WTC11 (cell line): ENCODE measurements at places on chromosomes 12 and 14. TPM values are rescaled to one million over a fixed set of nuclear protein-coding genes. Genes with fewer than 3 reads are reported as not detected.

Gene WNT1
- not detected in 3 replicates for total RNA-seq

- DNase-seq: no peak
These were observed 2.9 kb downstream of the RDH12 start for GRCh38 chr14:67704484-67705089.

GRCh38 chr14:63992858-63993257, 140.1 kb downstream of the SYNE2 start:
- DNase-seq: no peak

- no peak for DNase-seq
These were observed 211.4 kb downstream of the CCDC59 start for GRCh38 chr12:82146740-82147139.

Gene ADGRD1
- total RNA-seq: 0.77 to 0.87 TPM (median 0.80 TPM) in 3 replicates

GRCh38 chr12:72094490-72094889, 155.8 kb downstream of the TPH2 start:
- DNase-seq: no peak

DNA sequence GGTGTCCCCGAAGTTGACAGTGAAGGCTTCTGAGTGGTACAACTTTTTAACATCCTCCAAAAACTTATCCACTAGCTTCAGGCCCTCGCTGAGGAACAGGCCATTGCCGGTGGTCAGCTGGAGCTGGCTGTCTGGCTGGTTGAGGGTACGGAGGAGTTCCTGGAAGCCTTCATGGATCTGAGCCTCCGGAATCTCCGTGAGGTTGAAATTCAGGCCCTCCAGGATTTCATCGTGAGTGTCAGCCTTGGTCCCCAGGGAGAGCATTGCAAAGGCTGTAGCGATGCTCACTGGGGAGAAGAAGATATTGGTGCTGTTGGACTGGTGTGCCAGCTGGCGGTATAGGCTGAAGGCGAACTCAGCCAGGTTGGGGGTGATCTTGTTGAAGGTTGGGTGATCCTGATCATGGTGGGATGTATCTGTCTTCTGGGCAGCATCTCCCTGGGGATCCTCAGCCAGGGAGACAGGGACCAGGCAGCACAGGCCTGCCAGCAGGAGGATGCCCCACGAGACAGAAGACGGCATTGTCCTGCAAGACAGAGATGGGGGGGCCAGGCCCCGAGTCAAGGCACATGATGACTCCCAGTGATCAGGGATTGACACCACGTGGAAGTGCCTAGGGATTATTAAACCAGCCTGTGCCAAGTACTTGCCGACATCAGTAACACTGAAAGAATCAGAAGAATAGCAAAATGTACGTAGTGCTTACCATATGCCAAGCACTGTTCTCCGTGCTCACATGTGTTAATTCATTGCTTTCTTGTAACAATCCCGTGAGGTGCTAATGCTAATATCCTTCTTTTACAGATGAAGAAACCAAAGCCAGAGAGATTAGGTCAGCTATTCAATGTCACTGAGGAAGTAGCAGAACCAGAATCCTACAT, 5.4 kb downstream of the SERPINA1 start:
- no peak for DNase-seq

Gene PKP2
- total RNA-seq: 21.7 to 22.0 TPM (median 21.9 TPM) in 3 replicates

Gene RNU6-7
- total RNA-seq: not detected in 3 replicates

DNA sequence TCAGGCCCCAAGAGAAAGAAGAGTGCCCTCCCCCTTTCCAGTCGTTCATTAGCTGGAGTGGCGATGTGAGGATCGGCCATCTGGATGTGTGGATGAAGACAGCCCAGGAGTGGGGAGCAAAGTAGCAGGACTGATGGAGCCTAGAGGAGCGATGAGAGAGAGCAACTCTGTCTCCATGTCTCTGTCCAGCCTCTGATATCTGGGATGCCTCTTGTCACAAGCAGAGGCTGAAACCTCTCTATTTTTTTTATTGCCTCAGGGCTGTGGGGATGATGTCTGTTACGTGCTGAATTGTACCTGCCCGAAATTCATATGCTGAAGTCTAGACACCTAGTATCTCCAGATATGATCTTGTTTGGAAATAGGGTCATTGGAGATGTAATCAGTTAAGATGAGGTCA, 2.7 kb downstream of the SERPINA11 start:
- DNase-seq: no peak

GRCh38 chr12:105459760-105460330, 129.4 kb downstream of the C12orf75 start:
- DNase-seq: no peak

Gene CLEC4C
- total RNA-seq: 0.50 TPM in 1 of 3 replicates, not detected in the others

Gene CEBPE
- not detected in 3 replicates for total RNA-seq

DNA sequence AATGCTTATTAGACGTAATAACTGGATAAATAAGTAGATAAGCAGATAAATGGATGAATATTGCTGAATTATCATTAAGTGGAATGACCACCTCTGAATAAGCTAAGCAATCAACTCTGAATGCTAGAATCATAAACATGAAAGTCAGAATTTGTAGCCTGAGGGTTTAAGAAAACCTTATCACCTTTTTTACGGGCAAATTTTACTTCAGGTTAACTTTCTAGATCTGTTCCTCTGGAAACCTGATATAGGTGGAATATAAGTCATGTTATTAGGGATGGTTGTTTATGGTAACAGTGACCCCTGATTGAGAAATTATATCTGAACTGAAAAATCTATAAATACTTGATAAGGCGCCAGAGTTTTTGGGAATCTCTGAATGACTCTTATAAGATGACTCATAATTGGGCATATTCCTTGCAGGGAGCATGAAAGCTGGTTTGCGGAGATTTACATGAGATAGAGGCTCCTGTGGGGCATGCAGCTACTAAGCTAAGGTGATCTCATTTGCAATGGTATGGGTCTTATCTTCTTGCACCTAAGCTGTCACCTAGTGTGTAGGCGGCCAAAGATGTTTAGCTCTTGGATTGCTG, 12.1 kb downstream of the SPX start:
- no peak for DNase-seq

GRCh38 chr14:22802860-22803686, 12.2 kb downstream of the SLC7A7 start:
- DNase-seq: no peak

Gene PPP1R1A
- total RNA-seq: 12.4 to 15.5 TPM (median 13.1 TPM) in 3 replicates

DNA sequence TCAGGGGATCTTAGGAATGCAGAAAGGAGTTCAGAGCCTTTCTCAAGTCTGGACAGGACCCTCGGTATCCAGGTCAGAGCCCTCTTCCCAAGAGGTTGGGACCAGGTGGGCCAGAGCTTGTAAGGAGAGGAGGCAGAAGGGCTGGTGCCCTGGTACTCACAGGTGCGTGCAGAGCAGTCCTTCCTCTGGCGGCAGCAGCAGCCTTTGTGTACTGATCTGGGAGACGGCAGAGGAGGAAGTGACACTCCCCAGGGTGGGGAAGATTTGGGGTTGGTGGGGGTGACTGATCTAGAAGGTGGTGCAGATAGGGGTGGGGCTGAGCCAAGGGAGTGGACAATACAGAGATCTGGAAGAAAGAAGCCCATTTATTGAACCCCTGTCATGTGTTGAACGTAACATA, at the start of gene ITGB7:
Gene ITGB7, minus strand, starts transcription at position 210 of the 400 bp plus-strand sequence. CDS start 6,808 bp downstream, outside the sequence.
- no peak for DNase-seq

Gene LPAR5
- 0.20 to 0.57 TPM (median 0.48 TPM) in 3 replicates for total RNA-seq

- no peak for DNase-seq
These were observed 203.7 kb downstream of the ETV6 start for GRCh38 chr12:11853126-11853525.

Gene GPR84
- 0.13 TPM in 1 of 3 replicates, not detected in the others for total RNA-seq

- no peak for DNase-seq
These were observed 2.5 kb downstream of the HNF1A start for GRCh38 chr12:120980800-120981368.

DNA sequence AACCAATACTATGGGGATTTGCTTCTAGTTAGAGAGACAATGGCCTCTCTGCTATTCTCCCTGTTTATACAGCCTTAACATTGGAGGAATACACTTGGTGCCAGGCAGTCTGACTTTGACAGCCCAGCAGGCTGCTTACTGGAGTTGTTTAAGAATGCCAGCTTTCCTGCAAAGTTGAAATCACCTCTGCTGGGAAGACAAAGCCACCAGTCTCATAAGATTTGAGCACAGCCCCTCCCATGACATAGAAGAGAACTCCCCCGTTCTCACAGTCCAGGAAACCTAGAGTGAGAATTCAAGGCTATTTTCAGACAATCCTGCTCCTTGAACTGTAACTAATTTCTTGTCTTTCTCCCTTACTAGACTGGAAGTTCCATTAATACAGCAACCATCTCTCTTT, 21.1 kb upstream of the CATSPERB start:
- DNase-seq: no peak

- no peak for DNase-seq
These were observed 3.4 kb upstream of the OTUB2 start for GRCh38 chr14:94022532-94023411.

- no peak for DNase-seq
These were observed 8.3 kb upstream of the RNU6-7 start for GRCh38 chr14:32193532-32193931.

Gene CABP1
- total RNA-seq: 10.1 to 14.1 TPM (median 10.7 TPM) in 3 replicates

- no peak for DNase-seq
These were observed 2.6 kb downstream of the IRAK3 start for GRCh38 chr12:66191547-66192126.

Gene B4GALNT1
- total RNA-seq: 0.46 to 1.2 TPM (median 1.2 TPM) in 3 replicates
